ENCODE measurements at places on chromosomes 6 and 20. TPM values are rescaled to one million over a fixed set of nuclear protein-coding genes. Genes with fewer than 3 reads are reported as not detected.

PTCHD4 gene
- total RNA-seq, result not detected

- no peaks in the 10 kb centered on the region for H3K4me1 ChIP-seq
- H3K4me3 ChIP-seq, result no peak overlapping the region
- no peaks in the 10 kb centered on the region for H3K36me3 ChIP-seq
Observed at GRCh38 chr6:56448046-56448445, 194.6 kb downstream of the DST start.

- H3K4me1 ChIP-seq, result peaks cover 31% of the 10 kb centered on the region
- peaks cover 2% of the 10 kb centered on the region for H3K36me3 ChIP-seq
- H3K4me3 ChIP-seq, result peak within 1 kb of the TSS; percentile 87
- DNase-seq, result no peak
- peak within 1 kb of the TSS; percentile 84 for H3K27ac ChIP-seq
Observed at GRCh38 chr20:38805502-38805957, at the start of gene PPP1R16B. Gene PPP1R16B (plus strand): TSS chr20:38805697. CDS start chr20:38835926, 30,229 bp downstream.

DNA sequence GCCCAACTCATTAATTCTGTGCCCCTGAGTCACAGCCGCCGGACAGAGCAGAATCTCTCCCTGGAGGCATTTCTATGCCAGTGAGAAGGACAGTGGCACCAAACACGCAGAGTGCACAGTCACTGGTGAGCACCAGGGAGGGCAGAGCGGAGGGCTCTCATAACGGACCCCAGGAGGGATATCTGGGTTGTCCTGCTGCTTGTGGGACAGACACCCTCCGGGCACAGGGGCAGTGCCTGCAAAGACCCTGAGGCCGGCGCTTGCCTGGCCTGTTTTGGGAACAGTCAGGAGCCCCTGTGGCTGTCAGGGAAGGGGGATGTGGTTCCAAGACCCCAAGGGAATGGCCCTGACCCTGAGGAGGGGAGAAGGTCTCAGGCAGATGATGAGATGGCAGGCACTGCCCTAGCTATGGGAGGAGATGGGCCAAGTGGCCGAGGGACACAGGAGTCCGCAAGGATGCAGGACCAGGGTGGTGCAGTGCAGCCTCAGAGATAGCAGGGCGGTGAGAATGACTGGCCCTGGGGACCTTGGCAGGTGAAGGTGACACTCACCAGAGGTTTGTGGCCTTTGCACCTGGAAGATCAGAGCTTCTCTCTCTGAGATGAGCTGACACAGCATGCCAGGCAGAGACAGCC, 270.8 kb downstream of the SMOC2 start:
- H3K36me3 ChIP-seq, result no peaks in the 10 kb centered on the region
- DNase-seq, result no peak
- no peak overlapping the region for H3K27ac ChIP-seq
- no peaks in the 10 kb centered on the region for H3K27me3 ChIP-seq

SCRT2 gene
- not detected for total RNA-seq
